ENCODE measurements at places on chromosomes 5 and 9.

DNA sequence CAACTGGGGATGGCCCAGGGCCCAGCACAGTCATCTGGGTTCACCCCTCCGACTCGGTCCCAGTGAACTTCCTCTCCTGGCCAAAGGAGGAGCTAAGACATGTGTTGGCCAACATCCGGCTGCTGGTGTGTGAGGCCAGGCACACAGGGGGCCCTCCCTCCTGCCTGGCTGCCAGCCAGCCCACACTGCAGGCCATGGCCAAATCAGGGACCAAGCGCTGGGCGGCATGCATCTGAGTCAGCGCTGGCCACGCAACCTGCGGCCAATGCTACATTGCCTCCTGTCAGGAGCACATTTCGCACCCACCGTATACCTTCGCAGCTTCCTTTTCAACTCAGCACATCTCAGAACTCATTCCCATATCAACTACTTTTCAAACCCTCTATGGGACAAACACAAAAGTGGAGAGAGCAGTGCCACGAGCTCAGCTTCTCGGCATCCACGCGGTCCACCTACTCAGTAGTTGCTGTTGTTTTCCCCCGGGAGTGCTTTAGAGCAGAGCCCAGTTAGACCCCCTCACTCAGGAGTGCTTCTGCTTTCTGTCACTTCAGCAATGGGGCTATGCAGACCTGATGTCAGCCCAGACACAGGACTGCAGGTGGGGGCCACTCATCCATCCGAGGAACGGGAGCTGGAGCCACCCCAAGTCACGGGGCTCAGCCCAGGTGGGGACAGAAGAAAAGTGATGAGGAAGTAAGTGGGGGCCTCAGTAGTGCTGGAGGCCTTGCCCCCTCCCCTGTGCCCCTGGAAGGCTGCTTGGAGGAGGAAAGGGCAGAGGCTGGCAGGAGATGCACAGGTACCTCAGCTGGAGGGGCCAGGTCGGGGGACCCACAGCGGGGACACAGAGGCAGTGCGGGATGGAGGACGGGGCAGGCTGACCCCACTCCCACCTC lies 13.9 kb downstream of the NINJ1 start:
- DNase-seq = peak; percentile 90

- DNase-seq = no peak
Measured at GRCh38 chr9:113913426-113914195, 37.5 kb downstream of the ZNF618 start.

DNA sequence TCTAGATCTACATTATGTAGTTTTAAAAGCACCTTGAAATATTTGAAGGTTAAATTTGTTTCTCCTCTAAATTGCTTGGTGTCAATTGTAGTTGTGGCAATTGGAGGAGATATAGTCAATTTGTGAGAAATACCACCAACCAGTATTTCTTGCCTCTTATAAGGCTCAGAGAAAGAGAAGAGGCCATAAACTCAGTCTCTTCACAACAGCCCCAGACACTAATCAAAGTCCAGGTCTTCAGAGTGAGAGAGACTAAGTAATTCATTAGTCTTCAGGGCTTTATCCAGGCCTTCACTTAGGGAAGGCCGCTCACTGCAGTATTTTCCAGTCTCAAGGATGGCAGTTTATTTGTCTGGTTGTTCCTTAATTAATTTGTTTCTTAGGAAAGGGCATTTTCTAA lies 168.0 kb upstream of the RGMB start:
- DNase-seq = no peak

DNA sequence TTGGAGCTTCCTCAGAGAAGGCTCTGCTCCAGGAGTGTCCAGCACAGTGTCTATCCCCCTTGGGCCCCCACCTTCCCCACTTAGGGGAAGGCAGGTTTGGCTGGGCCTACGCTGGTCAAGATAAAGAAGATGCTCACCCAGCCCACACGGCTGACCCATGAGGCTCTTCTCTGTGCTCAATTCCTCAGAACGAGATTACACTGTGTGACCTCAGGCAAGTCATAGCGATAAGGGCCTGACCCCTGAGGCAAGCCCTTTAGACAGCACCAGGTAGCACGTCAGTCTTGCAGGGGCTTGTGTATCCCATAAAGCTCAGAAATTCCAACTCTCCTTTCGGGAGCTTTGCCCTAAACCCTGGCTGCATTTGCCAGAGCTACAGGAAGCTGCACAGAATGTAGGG lies 32.6 kb downstream of the CORO2A start:
- no peak for DNase-seq
